Lower lobe of right lung (tissue), 2 donors: ENCODE measurements at places on chromosomes 7 and 10. TPM values are rescaled to one million over a fixed set of nuclear protein-coding genes. Genes with fewer than 3 reads are reported as not detected.
A peak's percentile ranks its signal among the peaks of the same experiment; 100 is the strongest.

Gene IL6
- 8.2 TPM for total RNA-seq

Gene BHLHA15
- total RNA-seq, result 1.2 TPM

Gene AKR1C4
- total RNA-seq, result not detected

Gene UBE2H
- 76.7 TPM for total RNA-seq

- DNase-seq, result no peak
Observed at GRCh38 chr10:102802920-102803534, 34.2 kb downstream of the CYP17A1 start.

DNA sequence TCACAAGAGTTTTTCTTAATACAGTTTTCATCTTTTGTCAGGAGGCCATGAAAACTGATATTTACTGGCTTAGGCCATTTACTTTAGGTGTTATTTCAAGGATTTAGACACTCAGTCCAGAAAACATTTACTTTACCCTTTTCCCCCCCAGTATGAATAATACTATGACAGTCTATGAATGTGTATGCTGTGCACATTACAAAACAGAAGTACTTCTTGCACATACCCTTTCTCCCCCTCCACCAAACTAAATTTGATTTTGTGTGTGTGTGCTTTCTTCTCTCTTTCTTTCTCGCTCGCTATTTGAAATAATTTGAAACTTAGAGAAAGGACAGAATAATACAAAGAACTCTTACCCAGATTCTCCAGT lies 41.3 kb downstream of the RBM33 start:
- DNase-seq, result no peak

DNA sequence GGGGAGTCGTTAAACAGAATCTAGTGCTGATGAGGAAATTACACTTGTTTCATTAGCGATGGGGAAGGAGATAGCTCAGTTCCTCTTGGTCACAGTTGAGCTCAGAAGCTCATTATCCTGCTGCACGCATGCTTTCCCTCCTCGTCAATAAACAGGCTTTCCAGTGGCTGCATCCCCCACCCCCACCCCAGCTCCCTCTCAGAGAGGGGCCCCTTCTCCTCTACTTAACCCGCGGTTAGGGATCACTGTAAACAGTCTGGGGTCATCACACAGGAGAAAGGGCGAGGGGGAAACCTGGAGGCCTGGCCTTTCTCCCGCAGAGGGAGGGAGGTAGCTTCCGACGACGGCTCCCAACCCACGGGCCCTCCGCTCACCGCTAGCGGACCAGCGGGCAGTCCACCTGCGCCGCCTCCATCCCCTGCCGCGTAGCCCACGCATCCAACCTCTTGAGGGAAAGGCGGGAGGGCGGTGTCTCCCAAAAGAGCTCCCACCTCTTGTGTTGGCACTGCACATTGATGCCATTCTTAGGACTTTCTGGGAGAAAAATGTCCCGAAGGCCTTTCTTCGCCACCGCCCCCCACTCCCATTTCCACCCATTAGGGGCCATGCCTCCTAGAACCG lies 80.8 kb downstream of the PAX2 start:
- DNase-seq, result peak; percentile 15

DNA sequence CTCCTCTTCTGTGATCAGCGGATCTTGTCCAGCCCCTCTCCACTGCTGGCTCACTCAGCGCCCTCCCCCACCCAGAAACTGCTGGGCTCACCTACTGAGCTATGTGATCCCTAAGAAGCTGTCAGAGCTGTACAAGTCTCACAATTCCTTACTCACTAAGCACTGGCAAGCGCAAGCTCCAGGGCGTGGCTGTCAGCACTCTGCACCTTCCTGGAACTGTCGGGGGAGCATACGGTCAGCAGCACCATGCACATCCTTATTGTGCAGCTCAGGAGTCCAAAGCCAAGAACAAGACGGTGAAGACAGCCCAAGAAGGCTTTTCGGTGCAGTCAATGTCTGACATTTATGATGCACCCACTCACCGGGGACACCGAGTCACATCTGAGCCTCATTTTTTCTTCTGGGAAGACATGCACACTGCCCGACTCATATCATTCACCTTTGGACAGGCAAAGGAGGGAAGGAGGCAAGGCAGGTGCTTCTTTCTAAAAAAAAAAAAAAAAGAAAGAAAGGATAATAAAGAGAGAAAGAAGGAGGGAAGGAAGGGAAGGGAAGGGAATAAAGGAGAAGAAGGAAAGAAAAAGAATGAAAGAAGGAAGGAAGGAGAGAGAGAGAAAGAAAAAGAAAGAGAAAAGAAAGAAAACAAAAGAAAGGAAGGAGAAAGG lies 56.3 kb downstream of the ASB13 start:
- peak; percentile 48 for DNase-seq

DNA sequence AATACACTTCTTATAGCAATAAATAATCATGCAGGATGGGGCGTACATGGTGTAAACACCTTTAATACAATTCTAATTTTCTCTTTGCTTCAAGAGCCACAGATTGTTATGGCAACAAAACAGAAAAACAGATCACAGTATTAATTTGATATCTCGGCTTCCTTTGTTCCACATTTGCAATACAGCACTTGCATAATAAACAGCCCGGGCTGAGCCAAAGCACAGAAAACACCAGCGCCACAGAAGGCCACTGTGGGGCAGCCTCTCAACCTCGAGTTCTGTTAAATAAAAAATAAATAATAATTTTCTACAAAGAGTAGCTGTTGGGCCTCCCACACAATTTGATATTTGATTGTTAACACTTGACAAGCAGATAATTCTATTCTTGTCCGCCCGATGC lies 255.9 kb downstream of the USP6NL start:
- DNase-seq, result no peak

DNA sequence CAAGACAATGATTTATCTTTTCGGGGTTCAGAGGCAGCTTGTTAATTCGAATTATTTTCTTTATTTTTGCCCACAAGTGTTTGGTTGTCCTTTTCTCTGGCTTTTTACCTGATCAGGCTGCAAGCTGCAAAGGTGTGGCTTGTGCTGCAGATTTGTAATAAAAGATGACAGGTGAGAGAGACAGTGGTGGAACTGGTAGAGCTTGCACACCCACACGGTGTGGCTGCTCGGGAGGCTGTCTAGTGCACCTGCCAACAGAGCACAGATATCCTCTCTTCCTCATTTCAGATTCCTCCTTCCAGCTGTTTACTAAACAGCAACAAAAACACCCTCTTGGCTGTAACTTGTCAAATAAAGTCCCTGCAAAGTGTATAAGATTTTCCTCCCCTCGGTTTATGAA lies 9.2 kb downstream of the GJD4 start:
- DNase-seq, result no peak

DNA sequence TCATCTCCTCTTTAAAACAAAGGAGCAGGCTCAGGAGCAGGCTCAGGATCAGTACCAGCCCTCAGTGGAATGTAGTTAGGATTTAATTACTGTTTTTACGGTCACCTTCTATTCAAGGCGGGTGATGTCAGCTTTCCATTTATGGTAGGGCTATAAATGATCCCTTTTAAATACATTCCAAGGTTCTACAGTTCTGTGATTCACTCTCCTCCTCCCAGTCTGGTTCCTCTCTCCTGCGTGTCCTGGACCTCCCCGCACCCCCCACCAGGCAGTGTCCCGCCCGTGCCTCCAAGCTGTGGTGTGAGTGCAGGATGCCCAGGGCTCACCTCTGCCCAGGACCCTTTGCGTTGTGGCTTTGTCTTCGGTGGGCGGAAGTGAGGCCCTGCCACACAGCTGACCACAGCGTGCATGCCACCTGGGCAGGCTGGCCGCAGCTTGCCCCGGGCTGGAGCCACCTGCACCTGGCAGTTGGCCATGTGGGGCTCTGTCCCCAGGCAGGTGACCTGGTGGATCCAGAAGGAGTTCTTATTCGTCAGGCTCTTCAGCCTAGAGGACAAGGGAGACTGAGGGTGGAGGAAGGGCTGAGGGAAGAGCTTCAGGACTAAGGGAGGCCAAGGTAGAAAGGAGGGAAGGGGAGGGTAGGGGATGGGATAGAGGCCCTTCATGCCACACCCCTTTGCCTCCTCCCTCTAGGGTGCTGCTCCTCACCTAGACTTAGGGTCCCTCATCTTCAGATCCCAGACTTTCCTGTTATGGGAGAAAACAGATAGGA lies 9.1 kb downstream of the LOXL4 start:
- no peak for DNase-seq

DNA sequence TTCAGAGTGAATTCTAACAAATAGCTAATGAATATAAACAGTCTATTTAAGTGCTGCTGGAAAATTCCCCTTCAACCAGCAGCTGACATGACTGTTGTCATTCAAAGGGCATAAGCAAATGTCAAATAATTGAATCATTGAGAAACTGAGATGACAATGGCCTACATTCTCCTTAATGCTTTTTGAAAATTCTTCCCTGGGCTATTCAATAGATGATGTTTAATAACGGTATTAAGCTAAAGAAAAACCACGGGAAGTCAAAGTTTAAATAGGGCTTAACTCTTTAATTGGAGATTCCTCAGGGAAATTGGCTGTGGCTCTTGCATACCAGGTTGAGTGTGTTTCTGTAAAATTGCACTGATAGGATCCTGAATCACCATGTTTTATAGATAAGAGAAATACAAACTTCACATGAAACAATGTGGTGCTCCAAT lies 77.0 kb downstream of the ARL4A start:
- no peak for DNase-seq

GRCh38 chr10:35503578-35503977 lies 101.6 kb upstream of the GJD4 start:
- no peak for DNase-seq

DNA sequence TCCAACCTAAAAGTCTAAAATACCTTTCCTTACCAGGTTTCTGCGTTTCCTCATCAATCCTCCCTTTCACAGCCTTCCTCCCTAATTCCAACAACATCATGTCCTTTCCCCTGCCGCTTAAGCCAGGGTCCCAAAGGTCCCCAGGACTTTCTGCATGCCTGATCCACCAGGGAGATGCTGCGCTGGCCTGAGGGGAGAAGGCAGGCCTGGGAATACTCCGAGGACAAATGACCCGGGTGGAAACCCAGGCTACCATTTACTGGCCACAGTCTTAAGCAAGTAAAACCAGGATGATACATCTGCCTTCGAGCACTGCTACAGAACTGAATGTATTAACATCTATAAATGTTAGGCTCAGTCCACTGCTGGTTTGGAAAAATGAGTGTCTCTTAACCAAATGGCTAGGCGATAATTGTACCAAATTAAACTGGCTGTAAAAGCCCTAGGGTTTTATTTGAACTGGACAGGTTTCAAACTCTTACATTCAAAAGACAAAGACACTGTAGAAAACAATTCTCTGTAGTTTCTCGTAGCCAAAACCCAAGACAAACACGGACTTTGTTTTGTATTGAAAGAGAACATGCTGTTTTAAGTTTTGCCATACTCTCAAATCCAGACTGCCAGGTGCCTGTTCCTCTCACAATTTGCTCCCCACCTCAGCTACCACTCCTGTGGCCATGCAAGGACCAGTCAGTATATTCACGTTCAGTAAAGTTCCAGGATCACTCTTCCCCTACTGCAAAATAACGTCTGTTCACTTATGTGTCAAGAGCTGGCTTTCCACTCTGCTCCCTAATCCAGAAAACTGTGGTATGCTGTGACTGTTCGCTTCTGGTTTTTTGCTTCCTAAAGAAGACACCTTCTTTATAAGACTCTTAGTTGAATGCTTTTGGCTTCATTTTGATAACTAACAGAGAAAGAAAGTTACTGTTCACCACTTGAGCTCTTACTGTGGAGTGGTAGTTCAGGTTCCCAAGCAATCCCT lies 145.7 kb downstream of the RNF216 start:
- no peak for DNase-seq

DNA sequence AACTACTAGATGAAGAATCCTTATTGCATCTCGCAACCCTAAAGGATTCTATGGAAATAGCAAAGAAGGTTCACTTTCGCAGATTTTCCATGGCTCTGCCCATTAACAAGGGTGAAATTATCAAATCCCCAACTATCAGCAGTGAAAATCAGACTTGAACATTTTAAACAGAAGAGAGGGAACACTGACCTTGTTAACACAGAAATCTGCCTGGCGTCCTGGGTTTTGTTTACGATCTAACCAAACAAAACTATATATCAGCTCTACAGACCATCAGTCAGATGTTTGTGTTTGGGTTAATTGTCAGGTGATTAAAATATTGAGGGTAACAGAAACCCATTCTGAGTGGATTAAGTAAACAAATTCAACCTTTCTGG lies 1.9 kb downstream of the CTTNBP2 start:
- no peak for DNase-seq

GRCh38 chr10:6737080-6737641 lies 157.1 kb upstream of the PRKCQ start:
- no peak for DNase-seq

DNA sequence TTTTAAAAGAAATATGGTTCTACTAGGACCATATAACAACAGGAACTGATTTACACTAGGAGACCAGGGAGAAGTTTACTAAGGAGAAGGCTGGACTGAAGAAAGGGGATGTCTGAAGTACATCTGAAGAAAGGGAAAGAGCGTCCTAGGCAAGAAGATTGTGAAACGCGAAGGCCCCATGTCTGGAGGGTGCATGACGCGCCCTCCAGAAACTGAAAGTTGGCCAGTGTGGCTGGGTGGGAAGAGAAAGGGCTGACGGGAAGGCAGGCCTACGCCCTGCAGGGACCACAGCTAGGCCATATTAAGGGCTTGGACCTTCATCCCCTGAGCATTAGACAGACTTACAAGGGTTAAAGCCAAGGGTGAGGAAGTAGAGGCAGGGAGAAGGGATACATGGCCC lies 158.0 kb downstream of the TRIL start:
- DNase-seq, result peak; percentile 71

DNA sequence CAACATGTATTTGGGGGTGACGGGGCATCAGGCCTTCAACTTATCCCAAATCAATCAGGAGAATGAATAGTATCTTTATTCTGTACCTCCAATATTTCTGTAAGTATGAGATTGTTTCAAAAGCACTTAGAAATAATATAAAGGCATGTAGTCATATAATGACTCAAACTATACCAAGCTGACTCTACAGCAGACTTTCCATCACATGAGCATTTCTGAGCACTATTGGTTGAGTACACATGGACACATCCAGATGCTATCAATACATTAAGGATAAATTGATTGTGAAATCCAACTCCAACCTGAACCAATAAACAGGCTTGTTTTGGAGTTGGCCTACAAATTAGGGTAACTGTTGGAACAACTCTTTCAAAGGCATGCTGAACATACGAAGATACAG lies 229.4 kb downstream of the SFMBT2 start:
- DNase-seq, result no peak

DNA sequence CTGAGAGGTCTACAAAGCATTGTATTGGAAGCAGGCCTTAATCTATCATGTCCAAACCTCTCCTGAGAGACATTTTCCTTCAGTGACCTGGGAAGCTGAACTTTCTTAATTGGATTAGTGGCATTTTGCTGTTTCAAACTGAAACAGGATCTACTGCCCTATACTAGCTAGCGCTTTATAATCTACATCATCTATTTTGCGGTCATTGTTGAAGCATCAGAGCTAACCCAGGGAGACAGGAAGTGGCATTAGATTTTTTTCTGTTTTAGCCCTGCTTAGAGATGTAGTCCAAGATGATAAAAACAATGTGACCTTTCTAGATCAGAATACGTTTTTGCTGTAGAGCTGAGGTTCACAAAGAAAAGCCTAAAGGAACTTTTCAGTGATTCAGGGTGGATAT lies 147.4 kb upstream of the AGR3 start:
- DNase-seq, result no peak

GRCh38 chr7:29248713-29249382 lies 54.3 kb downstream of the CHN2 start:
- no peak for DNase-seq

GRCh38 chr10:30583778-30584415 lies 45.7 kb downstream of the LYZL2 start:
- DNase-seq, result peak; percentile 68
